ENCODE measurements at places on chromosomes 5 and 9.

DNA sequence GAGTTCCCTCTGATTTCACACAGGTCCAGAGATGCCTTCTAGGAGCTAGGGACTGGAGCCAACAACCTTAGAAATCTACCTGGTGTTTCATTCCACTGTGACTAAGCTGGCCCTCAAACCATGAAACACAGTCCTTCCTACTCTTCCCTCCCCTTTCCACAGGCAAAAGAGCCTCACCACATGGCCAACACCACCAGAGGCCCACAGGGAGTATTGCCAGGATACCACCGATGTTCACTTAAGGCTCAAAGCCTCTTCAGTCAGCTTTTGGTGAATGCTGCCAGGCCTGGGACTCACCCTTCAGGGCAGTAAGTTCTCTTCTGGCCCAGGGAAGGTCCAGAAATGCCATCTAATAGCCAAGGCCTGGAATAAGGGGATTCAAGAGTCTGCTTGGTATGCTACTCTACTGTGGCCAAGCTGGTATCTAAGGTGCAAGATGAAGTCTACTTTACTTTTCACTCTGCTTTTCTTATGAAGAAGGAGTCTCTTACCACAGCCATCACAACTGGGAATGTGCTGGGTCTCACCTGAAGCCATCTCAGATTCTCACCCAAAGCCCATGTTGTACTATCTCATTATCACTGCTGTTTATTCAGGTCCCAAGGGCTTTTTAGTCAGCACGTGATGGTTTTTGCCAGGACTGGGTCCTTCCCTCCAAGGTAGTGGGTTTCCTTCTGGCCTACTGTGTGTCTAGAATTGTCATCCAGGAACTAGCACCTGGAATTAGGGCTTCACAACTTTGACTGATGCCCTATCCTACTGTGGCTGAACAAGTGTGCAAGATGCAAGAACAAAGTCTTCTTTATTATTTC, 1018.4 kb downstream of the TAF11L14 start:
- no peak for DNase-seq

GRCh38 chr5:133653760-133654049, 41.4 kb upstream of the FSTL4 start:
- DNase-seq: no peak

DNA sequence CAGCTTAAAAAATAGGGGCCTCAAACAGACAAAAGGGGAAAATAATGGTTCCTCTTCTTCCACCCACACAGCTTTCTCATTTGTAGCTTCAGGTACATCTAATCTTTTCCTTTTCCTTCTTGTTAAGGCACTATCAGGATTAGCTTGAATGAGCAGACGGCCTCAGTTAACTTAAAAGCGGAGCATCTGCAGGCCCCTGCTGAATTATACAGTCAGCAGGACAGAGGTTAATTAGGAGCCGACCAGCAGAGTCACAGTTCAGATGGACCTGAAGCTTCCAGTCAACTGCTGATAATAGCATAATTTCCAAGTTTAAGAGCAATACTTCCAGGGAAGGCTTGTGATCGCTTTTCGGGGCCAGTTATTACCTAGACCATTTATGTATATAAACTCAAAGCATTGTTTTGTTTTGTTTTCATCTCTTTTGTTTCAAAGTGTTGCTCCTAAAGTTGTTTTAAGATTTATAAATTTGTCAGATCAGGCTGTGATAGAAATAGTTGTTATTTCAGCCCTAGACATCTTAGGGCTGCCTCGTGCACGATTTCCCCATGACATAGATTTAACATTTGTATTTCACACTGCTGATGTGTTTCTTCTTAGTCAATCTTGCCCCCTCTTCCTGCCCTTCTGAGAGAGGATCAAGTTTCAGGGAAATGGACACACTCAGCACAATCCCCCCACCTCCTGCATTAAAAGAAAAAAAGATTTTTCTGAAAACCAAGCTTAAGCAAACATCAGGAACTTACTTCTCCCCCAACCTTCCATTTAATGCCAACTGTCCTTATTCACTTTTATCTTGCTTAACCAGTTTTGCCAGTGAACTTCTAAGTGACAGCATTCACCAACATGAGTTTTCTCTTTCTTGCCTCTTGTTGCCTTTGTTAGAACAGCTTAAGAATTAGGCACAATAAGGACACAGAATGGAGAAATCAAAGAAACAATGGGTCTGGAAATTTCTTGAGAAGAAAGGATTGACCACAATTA, 449.8 kb downstream of the ARHGEF28 start:
- DNase-seq: no peak

GRCh38 chr5:67816456-67816855, 399.1 kb upstream of the PIK3R1 start:
- DNase-seq: no peak

GRCh38 chr5:156974328-156974727, 11.3 kb upstream of the TIMD4 start:
- DNase-seq: no peak

GRCh38 chr9:79665931-79666330, 94.2 kb downstream of the TLE4 start:
- no peak for DNase-seq

DNA sequence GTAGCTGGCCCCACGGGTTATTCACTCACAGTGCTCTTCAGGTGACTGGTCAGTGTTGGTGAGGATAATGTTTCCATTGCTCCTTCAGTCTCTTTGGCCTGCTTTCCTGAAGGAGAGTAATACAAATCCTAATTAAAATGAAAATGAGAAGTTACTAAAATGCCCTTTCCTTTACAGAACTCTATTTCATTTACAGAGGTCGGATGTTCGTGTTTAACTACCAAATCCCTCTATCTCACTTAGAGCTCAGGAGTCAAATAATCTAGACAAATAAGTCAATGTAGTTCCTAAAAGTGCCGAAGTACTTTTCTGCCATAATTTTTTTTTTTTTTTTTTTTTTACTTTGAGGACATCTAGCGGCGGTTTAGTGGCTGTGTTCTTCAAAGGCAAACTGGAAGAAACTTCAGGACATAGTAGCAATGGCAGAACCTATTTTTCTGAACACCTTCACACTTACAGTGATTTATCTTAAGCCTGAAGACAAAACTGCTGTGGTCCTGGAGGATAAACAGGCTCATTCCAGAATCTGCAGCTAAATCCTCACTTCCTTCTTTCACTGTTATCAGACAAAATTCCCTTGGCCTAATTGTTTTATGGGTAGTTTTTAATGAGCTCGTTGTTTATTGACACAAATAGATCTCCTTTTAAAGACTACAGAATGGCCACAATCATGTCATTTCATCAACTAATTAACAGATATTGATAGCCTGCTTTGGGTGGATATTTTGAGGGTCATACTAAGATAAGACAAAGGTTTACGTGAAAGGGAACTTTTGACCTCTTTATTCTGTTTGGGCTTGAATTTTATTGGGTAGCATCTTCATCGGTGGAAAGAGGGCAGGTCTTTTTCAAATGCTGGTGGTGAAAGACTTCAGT, 207.6 kb upstream of the DMRTA1 start:
- DNase-seq: no peak

GRCh38 chr5:149406203-149406978, 27.3 kb upstream of the IL17B start:
- DNase-seq: no peak

GRCh38 chr5:179870403-179870903, 11.8 kb upstream of the MRNIP start:
- DNase-seq: no peak

DNA sequence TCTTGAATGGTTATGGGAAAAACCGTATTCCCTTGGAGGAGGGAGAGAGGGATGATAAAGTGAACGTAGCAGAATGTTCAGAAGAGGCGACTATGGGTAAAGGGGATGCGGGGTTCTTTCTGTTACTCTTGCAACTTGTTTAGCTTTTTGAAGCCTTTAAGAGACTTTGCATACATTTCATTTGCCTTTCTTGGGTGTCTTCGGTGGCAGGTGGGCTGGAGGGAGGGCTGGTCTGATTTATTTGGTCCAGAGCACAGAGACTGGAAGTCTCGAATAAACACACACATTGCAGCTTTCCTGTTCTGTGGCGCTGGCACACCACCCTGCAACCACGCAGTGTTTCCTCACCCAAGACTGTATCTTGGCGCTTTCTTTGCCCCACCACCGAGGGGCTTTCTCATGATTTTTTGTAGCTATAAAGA, 23.2 kb downstream of the TTF1 start:
- no peak for DNase-seq

GRCh38 chr9:130058154-130058553, 4.4 kb downstream of the GPR107 start:
- DNase-seq: no peak

DNA sequence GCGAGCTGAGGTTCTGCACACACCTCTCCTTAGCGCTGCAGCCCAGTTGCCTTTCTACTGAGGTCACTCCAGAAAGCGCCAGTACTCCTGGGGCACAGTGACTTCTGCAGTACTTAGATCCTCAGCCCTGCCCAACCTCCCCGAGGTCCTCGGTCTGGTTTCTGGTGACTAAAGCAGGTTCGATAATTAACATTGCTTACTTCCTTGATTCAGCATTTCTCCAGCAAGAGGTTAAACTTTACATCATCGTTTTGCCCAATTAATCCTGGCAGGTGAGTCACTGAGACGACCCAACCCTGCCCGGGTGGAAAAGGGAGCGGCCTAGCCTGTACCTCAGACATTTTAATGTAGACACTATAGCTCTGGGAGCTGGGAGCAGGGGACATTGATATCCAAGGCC, 77.6 kb downstream of the PLAC8L1 start:
- no peak for DNase-seq

- no peak for DNase-seq
These were observed 1.5 kb downstream of the PKN3 start for GRCh38 chr9:128703616-128704355.

DNA sequence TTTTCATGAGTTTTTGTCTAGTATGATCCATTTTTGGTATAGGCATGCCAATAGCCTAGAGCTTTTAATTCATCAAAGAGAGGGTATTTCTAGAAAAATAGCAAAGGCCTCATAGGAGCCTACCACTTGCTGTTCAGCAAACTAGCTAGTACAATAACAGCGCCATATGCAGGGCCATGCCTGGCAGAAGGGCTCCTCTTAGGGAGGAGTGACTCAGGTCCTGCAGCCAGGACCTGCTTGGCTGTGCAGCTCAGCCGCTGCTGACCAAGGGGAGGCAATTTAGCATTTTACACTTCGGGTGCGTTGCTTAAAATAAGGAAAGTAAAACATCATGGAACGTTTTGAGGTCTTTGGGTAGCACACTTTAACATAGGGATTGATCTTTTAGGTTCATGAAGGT, 100.6 kb downstream of the TRIO start:
- no peak for DNase-seq

DNA sequence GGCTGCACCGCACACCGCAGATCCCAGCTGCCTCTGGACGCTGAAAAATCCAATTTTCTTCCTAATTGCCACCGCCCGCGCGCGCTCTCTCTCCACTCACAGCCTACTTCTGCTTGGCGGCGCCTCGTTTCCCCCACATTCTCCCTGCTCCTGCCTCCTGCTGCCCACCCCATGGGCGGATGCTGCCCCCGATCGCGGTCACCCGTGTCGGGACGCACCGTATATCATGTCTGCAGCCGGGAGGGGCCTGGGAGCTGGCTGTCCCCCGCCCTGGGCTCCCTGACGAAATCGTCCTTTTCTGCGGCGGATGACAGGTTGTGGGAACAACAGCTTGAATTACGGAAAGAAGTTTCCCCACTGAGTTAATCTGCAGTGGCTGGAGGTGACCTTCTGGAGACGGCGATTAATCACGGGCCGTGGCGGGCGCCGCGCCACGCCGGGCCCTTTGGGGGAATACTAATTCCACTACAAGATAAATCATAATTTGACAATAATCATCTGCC, 36.3 kb upstream of the PSD2 start:
- no peak for DNase-seq

DNA sequence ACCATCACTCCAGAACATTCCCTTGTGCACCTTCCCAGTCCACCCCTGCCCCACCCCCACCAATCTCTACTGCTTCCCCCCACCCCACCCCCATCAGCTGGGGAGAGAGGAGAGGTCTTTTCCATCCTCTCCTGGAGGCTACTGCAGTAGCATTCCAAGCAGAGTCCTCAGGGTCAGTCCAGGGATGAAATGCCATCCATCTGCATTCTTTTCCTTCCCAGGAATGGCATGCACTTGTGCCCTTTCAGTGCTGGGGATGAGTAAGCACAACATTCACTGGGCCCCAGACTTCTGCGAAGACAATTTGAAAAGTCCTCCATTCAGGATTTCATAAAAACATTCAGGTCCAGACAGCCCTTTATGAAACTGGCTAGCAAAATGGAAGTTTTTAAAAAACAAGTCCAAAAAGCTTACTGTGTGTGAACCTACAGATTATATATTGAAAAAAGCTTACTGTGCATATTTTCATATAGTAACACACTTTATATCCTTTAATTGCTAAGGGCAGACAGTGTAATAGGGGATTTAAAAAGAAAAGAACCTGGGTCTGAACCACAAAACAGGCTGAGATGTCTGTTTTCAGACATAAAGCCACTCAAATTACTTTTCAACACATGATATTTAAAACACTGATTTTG, 50.0 kb upstream of the GOLPH3 start:
- DNase-seq: no peak

GRCh38 chr5:16736158-16736995, 119.6 kb upstream of the RETREG1 start:
- DNase-seq: no peak
